Thyroid gland (tissue), 4 donors: ENCODE measurements at places on chromosomes 4 and X. TPM values are rescaled to one million over a fixed set of nuclear protein-coding genes. Genes with fewer than 3 reads are reported as not detected.

GRCh38 chr4:8617486-8618040, 25.0 kb downstream of the CPZ start:
- DNase-seq: no peak

DNA sequence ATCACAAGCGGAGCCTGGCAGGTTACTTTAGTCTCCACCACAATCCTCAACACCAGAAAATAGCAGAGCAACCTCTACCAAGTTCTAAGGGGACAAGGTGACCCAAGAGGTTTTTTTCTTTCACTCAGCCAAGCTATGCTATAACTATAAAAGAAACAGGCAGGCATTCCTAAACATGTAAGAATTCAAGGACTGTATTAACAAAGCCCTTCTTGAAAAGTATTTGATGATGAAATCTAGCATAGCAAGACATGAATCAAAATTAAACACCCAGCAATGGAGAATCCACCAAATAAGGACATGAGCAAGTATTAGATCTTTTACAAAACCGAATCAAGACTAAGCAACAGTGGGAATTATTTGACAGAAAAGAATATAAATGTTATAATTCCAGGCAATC, 25.7 kb upstream of the C1QTNF7 start:
- DNase-seq: no peak

DNA sequence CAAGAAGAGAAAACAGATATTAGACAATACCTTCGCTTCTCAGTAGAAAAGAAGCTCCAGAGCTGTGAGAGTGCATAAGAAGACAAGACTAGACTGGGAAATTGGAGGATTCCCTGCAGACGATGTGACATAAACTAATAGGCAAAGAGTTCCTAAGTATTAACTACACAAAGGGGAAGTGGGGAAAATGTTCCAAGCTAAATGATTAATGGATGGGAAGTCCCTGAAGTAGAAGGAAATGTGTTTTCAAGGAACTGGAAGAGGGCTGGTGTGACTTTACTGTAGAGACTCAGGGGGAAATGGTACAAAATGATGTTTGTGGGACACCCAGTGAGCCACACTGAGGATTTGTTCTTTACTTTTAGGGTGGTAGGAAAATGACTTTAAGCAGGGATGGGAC, 69.7 kb upstream of the DCLK2 start:
- no peak for DNase-seq

DNA sequence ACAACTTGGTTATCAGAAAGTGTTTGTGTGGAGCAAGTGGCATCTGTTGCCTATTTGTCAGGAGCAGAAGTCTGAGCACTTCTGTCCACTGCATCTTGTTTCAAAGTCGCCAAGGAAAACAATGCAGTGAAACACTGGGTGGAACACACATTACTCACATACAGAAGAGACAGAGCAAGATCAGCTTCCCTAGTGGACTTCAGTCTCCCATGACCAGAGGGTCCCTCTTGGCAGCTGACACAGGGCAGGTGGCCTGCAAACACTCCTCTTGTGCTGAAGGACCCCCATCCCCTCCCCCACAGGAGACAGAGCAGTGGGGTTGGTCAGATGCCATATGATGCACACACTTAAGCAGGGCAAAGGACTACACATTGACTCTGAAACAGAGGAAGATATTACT, 3.6 kb upstream of the BBS12 start:
- no peak for DNase-seq

GRCh38 chrX:128619490-128619889, 567.3 kb upstream of the ACTRT1 start:
- DNase-seq: no peak

DNA sequence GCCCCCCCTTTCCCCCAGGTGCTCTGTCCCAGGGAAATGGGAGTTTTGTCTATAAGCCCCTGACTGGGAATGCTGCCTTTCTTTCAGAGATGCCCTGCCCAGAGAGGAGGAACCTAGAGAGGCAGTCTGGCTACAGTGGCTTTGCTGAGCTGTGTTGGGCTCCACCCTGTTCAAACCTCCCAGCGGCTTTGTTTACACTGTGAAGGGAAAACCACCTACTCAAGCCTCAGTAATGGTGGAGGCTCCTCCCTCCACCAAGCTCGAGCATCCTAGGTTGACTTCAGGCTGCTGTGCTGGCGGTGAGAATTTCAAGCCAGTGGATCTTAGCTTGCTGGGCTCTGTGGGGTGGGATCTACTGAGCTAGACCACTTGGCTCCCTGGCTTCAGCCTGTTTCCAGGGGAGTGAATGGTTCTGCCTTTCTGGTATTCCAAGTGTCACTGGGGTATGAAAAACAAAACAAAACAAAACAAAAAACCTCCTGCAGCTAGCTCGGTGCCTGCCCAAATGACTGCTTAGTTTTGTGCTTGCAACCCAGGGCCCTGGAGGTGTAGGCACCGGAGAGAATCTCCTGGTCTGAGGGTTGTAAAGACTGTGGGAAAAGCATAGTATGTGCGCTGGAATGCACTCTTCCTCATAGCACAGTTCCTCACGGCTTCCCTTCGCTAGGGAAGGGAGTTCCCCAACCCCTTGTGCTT, 41.7 kb downstream of the ITM2A start:
- DNase-seq: no peak

- no peak for DNase-seq
Observed at GRCh38 chrX:74509989-74510388, 88.7 kb downstream of the SLC16A2 start.

DNA sequence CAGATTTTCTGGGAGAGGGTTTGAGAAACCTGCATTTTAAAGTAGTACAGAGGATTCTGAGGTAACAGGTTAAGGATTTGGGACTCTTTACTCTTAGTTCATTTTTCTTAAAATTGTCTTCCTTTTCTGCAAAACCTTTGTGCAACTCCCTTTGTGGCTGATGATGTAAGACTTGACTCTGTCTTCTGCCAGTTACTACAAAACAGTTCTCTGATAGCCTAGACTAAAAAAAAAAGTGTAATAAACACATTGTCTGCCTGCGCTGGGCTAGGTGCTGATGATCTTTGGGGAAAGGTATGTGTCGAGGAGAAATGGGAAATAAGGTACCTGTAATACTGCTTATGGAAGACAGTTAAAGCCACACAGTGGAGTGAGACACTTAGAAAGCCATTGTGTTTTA, 28.7 kb downstream of the IL13RA1 start:
- DNase-seq: no peak

- DNase-seq: no peak
Observed at GRCh38 chr4:150952167-150952845, 62.8 kb downstream of the LRBA start.

DNA sequence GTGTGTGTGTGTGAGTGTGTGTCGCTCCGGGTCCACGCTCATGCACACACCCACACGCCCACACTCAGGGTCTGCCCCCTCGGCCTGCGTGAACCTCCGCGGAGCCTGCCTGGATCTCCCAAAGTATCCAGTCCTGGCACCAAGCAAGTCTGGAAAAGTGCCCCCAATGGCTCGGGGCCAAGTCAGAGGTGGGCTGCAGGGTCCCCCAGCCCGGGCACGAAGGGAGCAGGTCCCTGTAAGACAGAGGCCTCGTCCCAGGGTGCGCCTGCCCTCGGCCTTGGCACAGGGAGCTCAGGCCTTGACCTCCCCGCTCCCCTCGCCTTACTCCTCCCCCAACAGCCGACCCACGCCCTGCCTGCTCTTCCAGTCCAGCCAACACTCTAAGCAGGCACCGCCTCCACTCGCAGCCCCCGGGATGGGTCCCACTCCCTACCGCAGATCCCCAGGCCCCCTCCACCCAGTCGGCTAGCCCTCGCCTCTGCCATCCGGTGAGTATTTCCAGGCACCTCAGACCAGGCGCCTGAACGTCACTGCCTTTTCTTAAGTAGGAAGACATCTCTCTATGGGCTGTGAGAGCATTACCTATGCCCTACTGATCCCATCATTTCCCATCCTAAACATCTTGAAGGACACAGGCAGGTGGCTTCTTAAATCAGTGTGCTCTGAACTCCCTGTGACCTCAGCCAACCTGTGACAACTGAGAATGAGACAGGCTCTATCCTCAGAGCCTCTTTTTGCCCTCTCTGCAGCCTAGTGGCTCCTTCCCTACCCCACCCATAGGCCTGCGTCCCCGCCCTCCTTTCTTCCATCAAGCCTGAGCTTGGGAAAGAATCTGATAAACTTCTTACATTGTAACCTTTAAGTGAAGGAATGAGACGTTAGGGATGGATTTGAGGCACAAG, 704 bp downstream of the FAM114A1 start:
- DNase-seq: peak; percentile 29

DNA sequence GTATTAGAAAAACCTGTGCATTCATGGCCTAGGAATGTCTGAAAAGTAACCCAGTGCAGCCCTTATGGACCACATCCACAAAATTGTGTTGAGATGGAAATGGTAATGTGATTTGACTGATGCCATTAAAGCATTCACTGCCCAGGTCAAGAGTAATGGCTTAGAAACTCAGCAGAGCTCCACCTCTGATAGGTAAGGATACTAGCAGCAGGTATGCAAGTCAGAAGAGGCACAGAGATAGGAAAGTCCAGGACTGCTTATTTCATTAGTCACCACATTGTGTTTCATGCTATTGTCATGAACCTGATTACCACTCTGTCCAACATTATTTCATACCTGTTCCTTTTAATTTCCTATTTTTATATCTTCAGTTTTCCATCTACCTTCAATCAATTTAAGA, 2042.2 kb downstream of the ARAP2 start:
- no peak for DNase-seq

DNA sequence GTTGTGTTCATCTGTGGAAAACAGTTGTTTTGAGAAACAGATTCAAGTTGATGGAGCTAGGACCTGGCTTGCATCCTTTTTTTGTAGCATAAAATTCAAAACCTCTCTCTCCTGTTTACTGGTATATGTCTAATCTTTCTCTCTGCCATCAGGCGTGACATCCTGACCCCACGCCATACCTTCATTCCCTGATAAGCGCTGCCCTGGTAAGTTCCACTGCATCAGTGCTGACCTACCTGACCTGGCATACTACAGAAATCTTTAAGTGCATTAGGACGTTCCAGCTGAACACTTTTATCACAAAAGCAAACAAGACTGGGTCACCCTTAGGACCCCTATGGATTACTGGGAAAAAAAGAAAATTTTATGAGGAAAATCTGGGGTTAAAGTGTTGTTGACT, 230.7 kb downstream of the SHROOM3 start:
- DNase-seq: no peak

DNA sequence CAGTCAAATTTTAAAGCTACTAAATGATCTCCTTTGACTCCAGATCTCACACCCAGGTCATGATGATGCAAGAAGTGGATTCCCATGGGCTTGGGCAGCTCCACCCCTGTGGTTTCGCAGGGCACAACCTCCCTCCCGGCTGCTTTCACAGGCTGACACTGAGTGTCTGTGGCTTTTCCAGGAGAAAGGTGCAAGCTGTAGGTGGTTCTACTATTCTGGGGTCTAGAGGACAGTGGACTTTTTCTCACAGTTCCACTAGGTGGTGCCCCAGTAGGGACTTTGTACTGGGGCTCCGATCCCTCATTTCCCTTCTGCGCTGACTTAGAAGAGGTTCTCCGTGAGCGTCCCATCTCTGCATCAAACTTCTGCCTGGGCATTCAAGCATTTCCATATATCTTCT, 845.2 kb downstream of the PCDH18 start:
- no peak for DNase-seq

DNA sequence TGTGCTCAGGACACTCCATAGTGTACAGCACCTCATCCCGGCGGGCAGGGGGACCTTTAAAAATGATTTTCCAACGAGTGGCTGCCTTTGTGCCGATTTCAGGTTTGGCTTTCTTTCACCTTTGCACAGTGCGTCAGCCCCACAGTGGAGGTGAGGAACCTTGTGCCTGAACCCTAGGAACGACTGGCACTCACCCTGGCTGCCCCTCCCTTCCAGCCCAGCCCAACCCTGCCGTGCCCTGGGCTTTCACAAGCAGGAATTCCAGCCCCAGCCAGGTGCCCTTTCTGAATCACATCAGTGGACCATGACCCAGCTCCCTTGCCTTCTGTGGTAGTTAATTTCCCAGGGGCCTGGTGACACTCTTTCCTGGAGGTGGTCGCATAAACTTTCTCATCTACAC, 1.3 kb downstream of the TMEM164 start:
- peak; percentile 86 for DNase-seq

GRCh38 chrX:87140800-87141483, 376.7 kb upstream of the KLHL4 start:
- no peak for DNase-seq

DNA sequence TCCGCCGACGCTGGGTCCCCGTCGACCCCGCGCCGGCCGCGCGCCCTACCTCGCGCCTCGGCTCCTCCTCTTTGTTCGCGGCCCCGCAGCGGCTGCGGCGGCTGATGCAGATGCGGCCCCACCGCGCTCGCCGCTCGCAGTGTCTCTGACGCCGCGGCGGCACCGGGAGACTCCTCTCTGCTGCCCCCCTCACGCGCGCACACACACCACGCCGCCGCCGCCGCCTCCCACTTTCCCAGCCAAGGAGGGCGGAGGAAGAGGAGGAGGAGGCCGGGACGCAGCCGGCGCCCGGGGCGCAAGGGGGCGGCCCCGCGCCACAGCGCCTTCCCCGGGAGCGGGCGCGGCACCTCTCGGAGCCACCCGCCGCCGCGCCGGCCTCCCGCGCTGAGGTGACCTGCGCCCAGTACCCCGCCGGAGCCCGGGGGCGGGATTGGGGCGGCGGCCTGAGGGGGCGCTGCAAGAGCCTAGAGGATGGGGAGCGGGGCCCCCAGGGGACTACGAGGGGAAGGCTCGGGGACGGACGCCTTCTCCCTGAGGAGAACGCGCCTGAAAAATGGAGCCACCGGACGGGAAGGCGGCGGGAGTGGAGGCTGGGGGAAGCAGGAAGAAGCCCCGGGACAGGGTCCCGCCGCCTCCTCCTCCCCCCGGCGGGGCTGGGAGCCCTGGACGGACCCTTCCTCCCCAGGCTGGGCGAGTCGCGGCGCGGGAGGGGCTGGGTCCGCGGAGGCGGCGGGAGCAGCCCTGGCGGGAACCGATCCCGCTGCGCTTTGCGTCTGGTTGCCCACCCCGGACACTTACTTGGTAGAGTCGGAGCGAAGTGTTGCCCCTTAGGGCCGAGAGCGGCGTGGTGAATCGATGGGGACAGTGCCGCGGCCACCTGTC, at the start of gene SH3RF1:
TSS of gene SH3RF1 (minus strand) at position 147 of the 882 bp plus-strand sequence. CDS start 1,744 bp downstream, outside the sequence.
- DNase-seq: peak; percentile 93

- no peak for DNase-seq
Observed at GRCh38 chrX:153764786-153765137, 713 bp downstream of the PLXNB3 start.

DNA sequence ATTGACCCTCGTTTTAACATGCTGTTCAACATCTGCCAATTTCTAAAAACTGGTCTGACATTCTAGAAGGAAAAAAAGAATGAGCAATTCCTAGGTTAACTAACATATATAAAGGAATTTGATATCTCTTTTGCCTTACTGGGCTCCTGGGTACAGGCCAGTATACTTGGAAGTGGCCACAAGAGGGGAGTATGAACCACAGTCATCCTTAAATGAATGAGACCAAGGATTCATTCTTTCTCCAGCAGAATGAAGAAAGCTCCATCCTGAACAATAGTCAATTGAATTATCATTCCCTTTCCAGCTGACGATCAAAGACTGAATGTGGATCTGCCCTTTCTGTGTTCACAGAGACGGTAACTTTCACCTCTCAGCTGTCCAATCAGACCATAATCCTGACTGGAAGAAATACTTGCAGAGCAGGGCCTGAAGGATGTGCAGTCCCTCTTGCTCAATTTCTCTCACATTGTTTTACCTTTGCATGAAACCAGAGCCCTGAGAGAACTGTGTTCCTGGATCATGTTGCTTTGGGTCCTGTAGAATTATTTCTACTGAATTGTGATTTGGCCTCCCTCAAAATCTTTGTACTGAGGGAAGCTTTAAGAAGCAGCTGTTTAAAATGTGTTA, 14.8 kb upstream of the SPARCL1 start:
- no peak for DNase-seq

GRCh38 chr4:176838601-176839433, 46.1 kb upstream of the VEGFC start:
- no peak for DNase-seq

PRPS1 gene
- total RNA-seq: 59.4 TPM

FGFR3 gene
- 0.78 TPM for total RNA-seq

PCYT1B gene
- total RNA-seq: not detected

SPIN2A gene
- total RNA-seq: 0.24 TPM

AR gene
- 12.4 TPM for total RNA-seq
